ENCODE measurements at places on chromosomes 4 and X.

DNA sequence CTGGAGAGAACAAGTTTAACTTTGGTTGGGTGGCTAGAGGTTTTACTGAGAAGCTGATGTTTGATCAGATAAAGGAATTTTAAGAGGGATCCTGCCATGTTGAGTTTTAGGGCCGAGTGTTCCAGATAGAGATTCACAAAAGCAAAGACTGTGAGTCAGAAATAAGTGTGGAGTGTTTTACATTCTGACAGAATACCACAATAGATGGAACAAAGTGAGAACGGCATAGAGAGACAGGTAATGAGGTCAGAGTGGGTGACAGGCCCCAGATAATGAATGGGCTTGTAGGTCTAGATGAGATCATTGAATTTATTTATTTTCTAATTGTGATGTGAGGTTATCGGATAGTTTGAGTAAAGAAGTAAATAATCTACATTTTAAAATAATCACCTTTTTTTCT, 502.6 kb downstream of the EPHA5 start:
- no peak for DNase-seq

DNA sequence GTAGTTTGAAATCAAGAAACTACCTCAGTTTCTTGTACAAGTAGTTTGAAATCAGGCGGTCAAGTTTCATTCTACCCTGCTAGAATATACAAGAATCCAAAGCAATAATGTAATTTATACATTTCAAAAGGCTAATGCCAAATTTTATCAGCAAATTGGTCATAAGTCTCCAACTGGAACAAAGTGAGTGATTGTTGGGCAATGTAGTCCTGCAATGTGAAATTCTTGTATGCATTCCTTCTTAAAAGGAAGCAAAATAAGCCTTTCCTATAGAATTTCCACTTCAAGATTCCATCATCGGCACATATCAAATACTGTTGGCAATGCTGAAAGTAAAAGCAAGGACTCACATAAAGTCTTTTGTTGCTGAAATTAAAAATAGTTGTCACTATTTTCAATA, 334.9 kb downstream of the IL1RAPL1 start:
- no peak for DNase-seq

DNA sequence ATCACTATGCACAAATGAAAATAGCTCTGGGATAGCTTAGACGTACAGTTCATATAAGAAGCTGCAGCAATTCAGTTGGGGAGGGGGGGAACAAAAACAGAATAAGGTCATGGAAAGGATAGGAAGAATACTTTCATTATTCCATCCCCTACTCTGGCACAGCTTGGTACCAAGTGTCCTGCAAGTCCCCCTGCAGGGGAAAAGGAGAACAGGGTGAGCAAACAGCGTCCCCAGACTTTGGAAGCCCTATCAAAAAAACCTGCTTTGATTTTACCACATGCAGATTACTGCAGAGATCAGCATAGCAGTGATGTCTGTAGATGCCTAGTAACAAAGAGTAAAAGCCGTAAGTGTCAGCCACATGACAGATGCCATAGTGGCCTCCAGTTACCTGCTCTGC, 209.4 kb upstream of the NEIL3 start:
- DNase-seq, result no peak

DNA sequence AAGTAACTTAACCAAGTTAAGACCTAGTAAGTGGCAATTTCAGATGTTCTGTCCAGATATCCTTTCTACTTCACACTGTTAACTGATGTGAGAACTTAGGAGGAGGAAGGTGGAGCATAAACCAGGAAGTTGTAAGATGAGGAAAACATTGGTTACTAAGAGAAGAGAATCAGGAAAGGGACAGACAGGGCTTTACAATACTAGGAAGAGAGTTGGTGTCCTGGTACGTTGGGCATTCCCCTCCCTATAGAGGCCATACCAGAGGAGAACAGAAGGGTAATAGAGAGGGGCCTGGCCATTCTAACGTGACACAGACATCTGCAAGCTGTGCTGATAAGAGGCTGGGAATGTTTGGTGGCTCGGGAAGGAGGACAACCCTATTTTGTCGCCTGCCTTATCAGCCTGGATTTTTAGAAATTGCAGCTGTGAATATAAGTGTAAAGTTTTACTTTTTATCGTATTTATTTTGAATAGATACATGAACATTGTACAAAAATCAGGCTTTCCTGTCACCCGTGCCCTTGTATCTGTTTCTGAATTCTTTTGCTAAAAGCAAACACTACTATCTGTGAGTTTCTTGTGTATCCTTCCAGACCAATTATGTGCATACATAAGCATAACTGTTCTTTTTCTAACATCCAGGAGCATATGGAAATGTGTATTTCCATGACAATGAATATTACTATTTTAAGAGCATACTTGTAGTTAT, 53.5 kb upstream of the HPRT1 start:
- no peak for DNase-seq

- no peak for DNase-seq
Observed at GRCh38 chr4:117949621-117950020, 84.7 kb upstream of the NDST3 start.

DNA sequence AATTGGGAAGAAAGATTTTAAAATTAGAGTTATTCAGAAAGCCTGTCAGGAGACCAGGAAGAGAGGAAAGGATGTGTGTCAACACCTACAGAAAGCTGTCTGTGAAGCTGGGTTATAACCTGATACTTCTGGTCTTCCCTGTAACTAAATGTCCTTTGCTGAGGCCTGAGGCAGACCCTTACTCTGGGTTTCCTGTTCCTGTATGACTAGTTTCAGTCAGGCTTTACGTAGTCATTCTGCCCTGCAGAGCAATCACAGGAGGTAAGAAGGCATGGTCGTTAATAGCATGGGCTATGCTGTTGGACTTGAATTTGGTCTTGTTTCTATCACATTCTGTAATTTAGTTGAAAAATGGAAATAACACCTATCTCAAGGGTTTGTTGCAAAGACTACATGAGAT, 110.5 kb upstream of the IGFBP7 start:
- no peak for DNase-seq

DNA sequence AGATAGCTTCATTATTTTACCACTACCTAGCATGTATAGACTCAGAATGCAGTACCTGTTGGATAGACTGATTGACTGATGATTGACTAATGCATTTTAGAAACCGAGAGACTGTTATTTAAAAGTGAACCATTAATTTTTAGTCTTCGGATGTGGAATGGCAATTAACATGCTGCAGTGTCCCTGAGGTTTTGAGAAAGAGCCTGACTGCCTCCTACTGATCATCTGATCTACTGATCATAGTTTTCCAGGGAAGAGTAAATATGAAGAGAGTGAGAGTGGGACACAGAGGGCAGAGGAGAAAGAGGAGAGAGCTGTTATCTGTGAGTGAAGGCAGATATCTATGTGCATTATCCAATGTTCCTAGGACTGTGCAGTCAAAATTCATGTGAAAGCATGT, 764.7 kb downstream of the TRIML1 start:
- DNase-seq, result no peak

- no peak for DNase-seq
Observed at GRCh38 chr4:182831376-182831775, 85.8 kb downstream of the DCTD start.

GRCh38 chrX:26783512-26784225, 567.7 kb downstream of the MAGEB5 start:
- peak; percentile 9 for DNase-seq

GRCh38 chr4:53040851-53041250, 178.7 kb downstream of the RASL11B start:
- no peak for DNase-seq

DNA sequence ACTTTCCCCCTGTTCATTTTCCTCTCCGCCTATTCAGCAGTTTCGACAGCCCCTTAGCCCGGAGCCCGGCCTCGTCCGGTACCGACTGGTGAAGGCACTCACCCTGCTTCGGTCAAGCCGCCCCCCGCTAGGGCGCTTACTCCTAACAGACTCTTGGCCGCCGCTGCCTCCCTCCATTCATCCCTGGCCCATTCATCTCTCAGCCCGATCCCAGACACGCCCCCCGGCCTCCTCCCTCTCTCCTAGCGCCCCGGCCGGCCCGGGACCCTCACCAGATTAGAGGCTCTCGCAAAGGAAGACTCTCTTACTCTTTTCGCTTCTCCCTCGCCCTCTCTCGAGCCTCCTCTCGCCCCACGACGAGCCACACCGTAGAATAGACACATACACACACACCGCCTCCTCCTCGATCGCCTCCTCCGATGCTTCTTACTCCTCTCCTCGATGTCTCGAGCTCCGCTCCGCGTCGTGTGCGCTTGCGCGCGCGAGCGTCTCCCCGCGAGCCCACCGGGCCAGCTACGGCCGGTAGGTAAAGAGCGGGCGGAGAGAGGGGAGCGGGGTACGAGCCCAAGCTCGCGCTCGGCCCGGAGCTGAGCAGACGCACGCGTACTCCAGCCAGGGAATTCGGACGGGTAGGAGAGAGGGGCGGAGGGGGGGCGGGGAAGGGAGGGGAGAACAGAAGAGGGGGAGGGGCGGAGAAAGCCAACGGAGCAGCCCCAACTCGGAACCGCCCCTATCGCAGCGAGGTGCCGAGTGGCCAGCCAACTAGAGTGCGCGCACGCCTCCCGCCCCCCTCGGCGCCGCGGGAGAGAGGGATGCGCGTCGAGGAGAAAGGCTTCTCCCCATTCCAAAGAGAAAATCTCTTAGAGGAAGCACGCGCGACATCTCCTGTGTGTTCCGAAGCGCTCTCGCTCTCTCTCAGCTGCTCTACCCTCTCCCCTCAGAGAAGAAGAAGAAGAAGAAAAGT, at the start of gene WNK3:
Gene WNK3 (minus strand): TSS at position 633 of the 964 bp plus-strand sequence.
- DNase-seq, result peak; percentile 86

DNA sequence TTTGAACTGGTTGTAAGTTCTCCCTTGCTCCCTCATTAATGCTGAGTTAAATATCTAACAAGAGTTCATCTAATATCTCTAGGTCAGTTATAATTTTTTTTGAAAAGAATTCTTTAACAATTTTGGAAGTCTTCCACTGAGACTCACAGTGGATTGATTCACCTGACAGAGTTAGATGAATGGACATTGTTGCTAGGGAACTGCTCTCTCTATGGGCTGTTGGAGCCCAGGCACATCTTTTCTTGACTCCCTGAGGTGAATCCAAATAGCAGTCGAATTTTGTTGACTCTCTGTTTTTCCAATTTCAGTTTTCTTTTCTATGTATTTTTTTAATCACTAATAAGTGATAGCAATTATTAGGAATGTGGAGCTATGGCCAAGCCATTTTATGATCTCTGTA, 996.1 kb upstream of the PABPC4L start:
- DNase-seq, result no peak

DNA sequence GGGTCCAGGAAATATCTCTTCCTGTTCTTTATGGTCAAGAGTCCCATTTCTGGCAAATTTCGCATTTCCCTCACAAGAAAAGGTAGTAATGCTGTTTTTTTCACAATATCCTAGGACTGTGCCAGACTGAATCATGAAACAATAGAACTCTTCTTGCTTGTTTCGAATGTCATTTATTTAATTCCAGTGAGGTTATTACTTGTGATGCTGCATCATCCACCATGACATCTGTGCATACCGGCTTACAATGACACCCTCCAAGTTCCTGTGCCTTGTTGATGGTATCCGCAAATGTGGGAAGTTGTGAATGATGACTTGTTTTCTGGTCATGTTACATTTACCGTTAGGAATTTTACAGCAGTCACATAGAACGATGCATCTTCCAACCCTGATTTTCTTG, 42.9 kb upstream of the SPRY1 start:
- no peak for DNase-seq

- DNase-seq, result no peak
Observed at GRCh38 chr4:17562157-17562556, 14.8 kb upstream of the LAP3 start.

DNA sequence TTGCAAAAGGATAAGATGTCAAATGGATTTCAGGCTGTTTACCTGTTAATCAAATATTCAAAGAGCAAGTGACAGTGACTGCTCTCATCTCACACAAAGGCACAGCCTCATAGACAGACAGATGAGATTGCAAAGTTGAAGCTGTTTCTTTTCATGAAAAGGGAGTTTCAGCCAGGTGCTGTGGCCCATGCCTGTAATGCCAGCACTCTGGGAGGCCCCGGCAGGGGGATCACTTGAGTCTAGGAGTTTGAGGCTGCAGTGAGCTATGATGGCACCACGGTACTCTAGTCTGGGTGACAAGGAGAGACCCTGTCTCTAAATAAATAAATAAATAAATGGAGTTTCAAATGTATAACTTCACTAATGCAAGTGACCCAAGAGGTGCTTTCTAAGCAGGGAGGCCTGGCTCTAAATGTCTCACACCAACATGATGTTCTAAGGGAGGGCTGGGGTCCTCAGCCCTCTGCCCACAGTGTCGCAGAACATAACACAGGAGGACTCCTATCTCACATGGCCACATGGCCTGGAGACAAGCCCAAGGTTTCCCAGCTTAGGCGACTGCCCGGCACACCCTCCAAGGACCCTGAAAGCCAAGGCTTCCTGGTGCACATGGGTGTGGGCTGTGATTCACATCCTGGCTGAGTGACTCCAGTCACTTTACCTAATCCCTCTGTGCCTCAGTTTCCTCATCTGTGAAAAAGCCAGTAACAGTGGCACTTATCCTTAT, 26.8 kb downstream of the PPP2R2C start:
- DNase-seq, result no peak

DNA sequence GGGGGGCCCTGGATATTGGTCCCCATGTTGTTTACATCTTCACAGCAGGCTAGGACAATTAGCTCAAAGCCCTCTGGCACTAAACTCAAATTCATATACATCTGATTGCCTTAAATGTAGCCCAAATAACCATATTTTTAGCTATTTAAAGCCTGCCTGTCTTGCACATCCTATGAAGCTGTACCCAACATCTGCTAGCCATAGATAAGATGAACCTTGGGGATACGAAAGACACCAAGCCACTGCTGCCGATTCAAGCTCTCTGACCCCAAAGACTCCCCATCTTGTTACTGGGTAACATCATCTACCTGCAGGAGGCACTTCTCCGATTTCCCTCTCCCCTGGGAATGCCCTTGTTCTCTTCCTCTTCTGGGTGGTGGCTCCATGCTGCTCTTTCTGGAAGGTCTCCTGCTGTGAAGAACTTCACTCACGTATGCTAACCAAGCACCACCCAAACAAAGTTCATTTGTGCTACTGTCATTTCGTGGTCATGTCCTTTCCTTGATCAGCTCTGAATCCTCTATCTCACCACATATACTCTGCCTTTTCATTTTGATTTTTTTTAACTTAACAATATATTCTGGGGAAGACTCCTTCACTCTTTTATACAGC, 107.7 kb upstream of the ATXN3L start:
- DNase-seq, result no peak

DNA sequence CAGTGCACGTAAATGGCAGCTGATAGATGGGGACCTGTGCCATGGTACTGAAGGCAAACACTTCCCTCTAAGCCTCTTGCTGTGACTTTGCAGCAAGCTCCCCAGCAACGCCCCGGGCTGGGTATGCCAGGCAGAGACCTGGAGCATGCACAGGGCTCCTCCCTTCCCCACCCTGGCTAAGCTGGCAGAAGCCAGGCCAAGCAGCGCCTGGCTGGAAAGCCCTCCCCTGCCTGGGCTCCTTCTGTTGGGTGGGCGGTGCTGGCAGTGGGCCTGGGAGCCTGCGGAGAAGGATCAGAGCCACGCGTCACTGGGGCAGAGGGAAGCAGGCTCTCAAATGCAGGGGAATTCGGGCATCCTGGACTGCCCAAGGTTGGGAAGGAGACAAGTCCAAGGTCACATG, 3.6 kb downstream of the ATP2B3 start:
- DNase-seq, result no peak

GRCh38 chr4:129994715-129995114, 898.8 kb downstream of the C4orf33 start:
- DNase-seq, result no peak

GRCh38 chrX:153499876-153500275, 5.1 kb downstream of the BGN start:
- peak; percentile 75 for DNase-seq
